Left lobe of liver (tissue), 2 donors: ENCODE measurements at places on chromosomes 6 and 20. TPM values are rescaled to one million over a fixed set of nuclear protein-coding genes. Genes with fewer than 3 reads are reported as not detected.

DNA sequence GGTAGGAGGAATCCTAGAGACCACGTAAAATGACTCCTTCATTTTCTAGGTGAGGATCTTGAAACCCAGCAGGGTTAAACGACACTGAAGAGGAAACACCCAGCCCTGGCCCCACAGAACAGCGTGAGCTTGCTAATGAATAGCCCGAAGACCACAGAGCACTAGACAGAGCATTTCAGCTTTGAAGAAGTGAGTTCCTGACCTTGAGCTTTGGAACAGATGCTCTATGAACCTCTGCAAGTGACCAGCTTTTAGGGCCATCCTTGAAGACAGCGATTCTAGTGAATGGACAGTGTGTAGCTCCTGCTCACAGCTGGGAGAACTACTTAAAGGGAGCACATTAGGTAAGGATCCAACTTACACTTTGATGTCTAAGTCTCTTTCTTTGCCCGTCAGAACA lies 74.0 kb upstream of the FRMD1 start:
- no peak for DNase-seq

The GRIK2 gene
- total RNA-seq = 0.10 TPM

The NFKBIE gene
- 2.8 TPM for total RNA-seq

The DSP gene
- 67.5 TPM for total RNA-seq

The AGER gene
- total RNA-seq = 6.0 TPM

The MOG gene
- not detected for total RNA-seq

DNA sequence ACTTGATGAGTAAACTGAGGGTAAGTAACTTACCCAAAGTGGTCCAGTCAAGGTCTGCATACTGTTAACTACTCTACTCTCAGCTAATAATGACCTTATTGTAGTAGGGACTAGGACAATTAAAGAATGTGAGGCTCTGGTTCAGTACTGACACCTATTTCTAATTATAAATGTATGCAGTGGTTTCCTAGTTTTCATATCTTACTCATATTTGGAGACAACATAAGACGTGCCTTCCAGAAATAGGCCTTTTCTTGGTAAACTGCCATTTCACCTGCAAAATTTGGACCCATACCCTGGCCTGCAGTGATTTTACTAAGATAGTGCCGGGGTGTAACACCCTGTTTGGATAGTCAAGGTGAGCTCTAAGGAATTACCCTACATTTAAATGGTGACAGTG lies 24.7 kb downstream of the GJA1 start:
- no peak for DNase-seq

DNA sequence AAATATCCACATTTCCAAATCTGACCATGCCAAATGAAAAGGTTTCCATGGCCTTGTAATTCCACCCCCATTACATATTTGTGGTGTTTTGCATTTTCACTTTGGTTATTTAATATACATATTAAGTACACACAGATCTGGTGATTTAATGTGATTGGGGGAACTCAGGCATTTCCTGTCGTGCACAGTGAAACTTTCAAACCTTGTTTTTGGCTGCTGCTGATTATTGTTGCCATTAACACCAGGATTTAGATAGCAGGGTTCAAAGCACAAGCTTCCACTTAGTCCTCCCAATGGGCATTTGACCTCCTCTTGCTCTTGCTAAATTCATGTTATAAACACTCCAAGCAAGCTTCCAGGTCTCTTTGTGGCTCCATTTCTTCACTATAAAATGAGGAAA lies 166.5 kb downstream of the SOBP start:
- DNase-seq = no peak

The SRMS gene
- total RNA-seq = not detected

The TEAD3 gene
- total RNA-seq = 6.3 TPM

DNA sequence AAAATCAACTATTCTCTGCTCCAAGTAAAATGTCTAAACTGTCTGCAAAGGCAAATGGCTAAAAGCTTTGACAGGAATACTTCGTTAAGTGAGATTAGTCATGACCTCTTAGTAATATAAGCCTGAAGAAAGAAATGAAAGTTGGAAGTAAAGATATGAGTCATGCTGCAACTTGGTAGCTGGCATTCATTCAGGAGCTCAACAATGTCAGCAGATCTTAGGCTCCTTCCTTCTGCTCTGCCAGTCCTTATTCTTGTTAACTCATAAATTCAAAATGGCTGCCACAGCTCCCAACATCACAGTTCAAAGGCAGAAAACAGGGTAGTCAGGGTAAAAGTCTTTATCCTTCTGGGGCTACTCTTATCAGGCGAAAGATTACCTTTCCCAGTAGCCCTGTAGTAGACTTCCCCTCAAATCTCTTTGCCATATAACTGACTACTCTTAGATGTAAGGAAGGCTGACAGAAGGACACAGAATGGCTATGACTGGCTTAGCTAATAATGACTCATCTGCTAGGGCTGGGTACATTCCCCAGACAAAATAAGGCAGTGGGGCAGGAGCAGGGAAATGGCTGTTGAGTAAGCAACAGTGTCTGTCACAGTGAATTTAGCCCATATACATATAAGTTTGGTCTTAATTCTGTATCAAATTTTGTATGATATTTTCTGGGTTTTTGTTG lies 24.4 kb upstream of the C6orf62 start:
- no peak for DNase-seq
